ENCODE measurements at places on chromosomes 11 and 22. TPM values are rescaled to one million over a fixed set of nuclear protein-coding genes. Genes with fewer than 3 reads are reported as not detected.

The BATF2 gene
- 1.0 TPM for total RNA-seq

The NFAM1 gene
- not detected for total RNA-seq

The NAA40 gene
- total RNA-seq: 17.6 TPM

The TRIM21 gene
- 20.9 TPM for total RNA-seq

The RAB1B gene
- total RNA-seq: 144 TPM

The LINC01488 gene
- 0.05 TPM for total RNA-seq

The C1QTNF4 gene
- not detected for total RNA-seq

The UBQLNL gene
- total RNA-seq: not detected

The PHETA2 gene
- not detected for total RNA-seq

The SYT9 gene
- total RNA-seq: 0.18 TPM

The OR52E8 gene
- not detected for total RNA-seq

The PRR14L gene
- total RNA-seq: 6.2 TPM

The SCARF2 gene
- total RNA-seq: 1.4 TPM

The TMEM179B gene
- total RNA-seq: 67.4 TPM

The CRYBB2 gene
- not detected for total RNA-seq

The LRRC4C gene
- not detected for total RNA-seq

The ZNF215 gene
- total RNA-seq: 1.3 TPM

The MMP12 gene
- 0.06 TPM for total RNA-seq

The TIMP3 gene
- total RNA-seq: 2.1 TPM

The LRFN4 gene
- total RNA-seq: 76.0 TPM

The EMID1 gene
- 0.16 TPM for total RNA-seq

The CELF1 gene
- total RNA-seq: 48.8 TPM

The OR6T1 gene
- not detected for total RNA-seq

The RIMBP3B gene
- 0.51 TPM for total RNA-seq

The SLC22A6 gene
- not detected for total RNA-seq

The ARHGAP42 gene
- 7.7 TPM for total RNA-seq

The GLYAT gene
- total RNA-seq: not detected

The GAS2L1 gene
- total RNA-seq: 34.4 TPM

The OR5M11 gene
- not detected for total RNA-seq

The E2F8 gene
- total RNA-seq: 5.8 TPM

The ZNRD2 gene
- 73.5 TPM for total RNA-seq

The POTEH gene
- not detected for total RNA-seq

The MMP3 gene
- total RNA-seq: 0.41 TPM

The OR8J3 gene
- not detected for total RNA-seq

The TESMIN gene
- 5.9 TPM for total RNA-seq

The GVQW3 gene
- 1.2 TPM for total RNA-seq

The OR4P4 gene
- total RNA-seq: not detected

The SPDYC gene
- not detected for total RNA-seq

The MIOX gene
- total RNA-seq: not detected

The KRTAP5-1 gene
- not detected for total RNA-seq

The FAM227A gene
- 0.46 TPM for total RNA-seq

The MRGPRE gene
- total RNA-seq: not detected

The DNAJB7 gene
- total RNA-seq: not detected
